ENCODE measurements at places on chromosomes 12 and 14. TPM values are rescaled to one million over a fixed set of nuclear protein-coding genes. Genes with fewer than 3 reads are reported as not detected.

GRCh38 chr12:85741046-85741445, 95.2 kb downstream of the RASSF9 start:
- H3K4me1 ChIP-seq, result no peaks in the 10 kb centered on the region
- H3K27me3 ChIP-seq, result no peaks in the 10 kb centered on the region
- H3K36me3 ChIP-seq, result no peaks in the 10 kb centered on the region

DNA sequence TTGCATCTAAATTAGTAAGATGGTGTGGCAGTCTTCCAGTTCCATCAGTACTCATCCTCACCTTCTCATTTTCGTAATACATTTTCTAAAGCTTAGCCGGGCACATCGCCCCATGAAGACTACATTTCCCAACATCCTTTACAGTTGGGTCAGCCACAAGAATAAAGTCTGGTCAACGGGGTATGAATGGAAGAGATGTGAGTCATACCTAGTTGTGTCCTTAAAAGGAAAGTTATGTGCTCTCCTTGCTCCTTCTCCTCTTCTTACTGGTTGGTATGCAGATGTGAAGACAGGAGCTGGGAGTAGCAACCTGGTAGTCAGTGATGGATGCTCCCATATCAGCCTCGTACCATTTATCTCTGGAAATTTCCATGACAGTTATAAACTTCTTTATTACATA, 35.9 kb upstream of the EGLN3 start:
- H3K27me3 ChIP-seq, result no peaks in the 10 kb centered on the region
- H3K36me3 ChIP-seq, result no peaks in the 10 kb centered on the region
- no peak overlapping the region for H3K27ac ChIP-seq

- H3K27ac ChIP-seq, result no peak overlapping the region
- H3K4me1 ChIP-seq, result no peaks in the 10 kb centered on the region
- H3K27me3 ChIP-seq, result no peaks in the 10 kb centered on the region
Measured at GRCh38 chr14:46259536-46259935, 392.0 kb downstream of the RPL10L start.

Gene TAS2R9
- total RNA-seq, result not detected
